ENCODE measurements at places on chromosomes 11 and 22.

DNA sequence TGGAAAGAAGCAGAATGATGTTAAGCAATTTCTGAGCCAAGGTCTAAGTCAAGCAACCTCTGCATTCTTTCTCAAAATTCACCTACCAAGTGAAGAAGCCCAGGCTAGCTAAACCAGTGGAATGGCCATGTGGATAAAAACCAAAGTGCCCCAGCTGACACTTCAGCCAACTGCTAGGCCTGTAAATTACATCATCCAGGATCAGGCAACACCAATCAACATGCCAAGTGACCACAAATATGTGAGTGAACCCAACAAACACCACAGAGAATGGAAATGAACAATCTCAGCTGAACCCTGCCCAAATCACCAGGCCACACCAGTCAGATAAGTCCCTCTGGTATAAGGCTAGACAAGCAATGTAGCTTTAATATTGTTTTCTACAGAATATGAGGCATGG lies 25.1 kb upstream of the FJX1 start:
- DNase-seq: peak; percentile 96

DNA sequence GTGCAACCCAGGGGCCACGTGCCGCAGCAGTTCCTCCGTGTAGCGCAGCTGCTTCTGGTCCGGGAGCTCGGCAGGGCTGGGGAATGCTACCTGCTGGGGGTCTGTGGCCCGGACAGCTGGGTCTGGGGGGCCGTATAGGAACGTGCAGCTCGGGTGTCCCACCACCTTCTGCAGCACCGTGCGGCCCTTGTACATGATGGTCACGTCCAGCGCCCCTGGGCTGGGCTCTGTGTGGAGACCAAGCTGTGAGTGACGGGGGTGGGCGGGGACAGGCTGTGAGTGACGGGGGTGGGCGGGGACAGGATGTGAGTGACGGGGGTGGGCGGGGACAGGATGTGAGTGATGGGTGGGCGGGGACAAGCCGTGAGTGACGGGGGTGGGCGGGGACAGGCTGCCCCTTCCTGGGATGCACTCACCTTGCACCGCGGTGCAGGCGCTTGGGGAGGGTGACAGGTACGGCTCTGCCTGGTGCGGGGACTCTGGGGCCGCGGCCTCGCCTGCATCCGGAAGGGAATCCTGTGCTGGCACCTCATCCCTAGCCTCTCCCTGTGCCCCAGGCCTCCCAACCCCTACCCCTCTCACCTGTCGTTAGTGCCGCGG lies 2.3 kb downstream of the IRF7 start:
- DNase-seq: peak; percentile 40

- no peak for DNase-seq
These were observed 80.0 kb downstream of the CD44 start for GRCh38 chr11:35218956-35219355.

GRCh38 chr11:106397787-106398501 lies 320.5 kb downstream of the AASDHPPT start:
- no peak for DNase-seq

GRCh38 chr22:35150183-35151107 lies 84.5 kb downstream of the ISX start:
- DNase-seq: peak; percentile 13

DNA sequence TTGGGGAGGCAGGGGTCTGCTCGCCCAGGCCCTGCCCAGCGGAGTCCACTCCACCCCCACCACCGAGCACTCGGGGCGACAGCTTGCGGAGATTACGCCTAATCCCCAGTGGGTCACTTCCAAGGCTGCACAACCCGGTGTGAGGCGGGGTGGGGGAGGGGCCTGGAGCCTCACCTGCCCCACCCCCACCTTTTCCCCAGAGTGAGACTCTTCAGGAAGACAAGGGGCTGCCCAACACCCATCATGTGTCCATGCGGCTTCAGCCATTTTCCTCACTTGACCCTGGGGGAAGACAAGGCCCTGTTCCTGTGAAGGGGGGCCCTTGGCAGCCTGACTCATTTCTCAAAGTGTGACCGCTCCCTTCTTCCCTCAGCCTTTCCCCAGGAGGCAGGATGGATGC lies 12.5 kb downstream of the SYNGR1 start:
- no peak for DNase-seq

DNA sequence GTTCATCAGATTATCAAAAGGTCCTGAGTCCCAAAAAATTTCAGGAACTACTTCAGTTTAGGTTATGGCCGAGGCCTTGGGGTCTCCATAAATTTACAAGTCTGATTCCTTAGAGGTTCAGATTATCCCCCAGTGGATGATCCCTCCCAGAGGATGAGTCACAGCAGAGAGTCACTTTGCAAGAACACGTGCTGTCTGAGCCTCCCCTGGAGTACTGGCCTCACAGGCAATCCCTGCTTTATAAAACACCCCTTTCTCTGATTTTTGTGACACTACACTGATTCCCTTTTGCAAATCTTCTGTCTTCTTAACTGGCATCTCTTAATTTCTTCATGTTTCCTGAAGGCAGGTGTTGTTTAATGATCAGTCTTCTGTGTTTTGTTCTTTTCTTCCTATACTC lies 45.3 kb downstream of the CCDC34 start:
- DNase-seq: peak; percentile 58

DNA sequence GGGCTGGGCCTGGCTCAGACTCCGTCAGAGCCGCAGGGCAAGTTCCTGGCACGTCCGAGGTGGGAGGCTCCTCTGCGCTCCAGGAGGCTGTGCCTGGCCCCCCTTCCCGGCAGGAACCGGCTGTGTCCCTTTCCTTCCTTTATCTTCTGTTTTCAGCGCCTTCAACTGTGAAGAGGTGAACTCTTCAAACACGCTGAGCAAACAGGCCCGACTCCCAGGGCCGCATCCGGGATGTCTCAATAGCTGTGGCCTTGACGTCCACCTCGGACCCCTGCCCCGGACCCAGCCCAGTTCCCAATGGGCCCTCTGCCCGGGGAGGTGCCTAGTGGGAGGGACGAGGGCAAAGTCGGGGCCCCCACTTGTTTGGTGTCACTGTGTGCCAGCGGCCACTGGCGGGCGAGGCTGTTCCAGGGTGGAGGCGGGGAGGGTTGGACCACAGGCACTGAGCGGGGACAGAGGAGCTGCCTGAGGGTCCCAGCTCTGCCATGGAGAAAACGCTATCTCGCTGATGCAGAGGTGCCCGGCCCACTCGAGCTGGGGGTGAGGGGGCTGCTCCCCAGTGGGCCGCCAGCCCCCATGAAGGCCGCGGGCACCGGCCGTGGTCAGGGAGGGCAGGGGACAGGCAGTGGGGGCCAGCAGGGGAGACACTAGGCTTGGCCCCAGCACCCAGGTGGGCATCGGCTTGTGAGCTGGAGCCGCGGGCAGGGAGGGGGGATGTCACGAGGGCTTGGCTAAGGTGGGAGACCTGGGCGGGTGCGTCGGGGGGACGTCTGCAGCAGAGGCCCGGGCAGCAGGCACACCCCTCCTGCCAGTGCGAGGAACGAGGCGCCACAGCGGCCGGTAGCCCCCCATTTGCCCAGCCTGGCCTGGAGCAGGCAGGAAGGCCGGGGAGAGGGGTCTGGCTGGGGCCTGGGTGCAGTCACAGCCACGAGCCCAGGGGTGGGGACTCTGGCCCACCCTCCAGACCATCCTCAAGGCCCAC lies 2.7 kb upstream of the MUC5B start:
- no peak for DNase-seq

- DNase-seq: no peak
These were observed 48.9 kb downstream of the ARHGEF12 start for GRCh38 chr11:120385110-120385509.

DNA sequence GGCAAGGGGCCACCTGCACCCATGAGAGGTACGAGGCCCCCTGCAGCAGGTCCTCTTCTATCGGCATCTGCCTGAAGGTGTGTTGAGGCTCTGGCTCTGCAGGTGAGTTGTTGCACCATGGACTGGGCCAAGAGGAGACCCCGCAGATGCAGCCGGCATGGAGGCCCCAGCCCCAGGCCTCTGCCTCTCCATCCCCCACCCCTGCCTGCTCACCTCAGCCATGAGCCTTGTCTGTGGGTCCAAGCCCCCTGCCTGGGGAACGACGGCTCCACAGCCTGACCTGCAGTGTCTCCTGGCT lies 1386.2 kb downstream of the BRD1 start:
- no peak for DNase-seq

- DNase-seq: no peak
These were observed 15.6 kb upstream of the JAM3 start for GRCh38 chr11:134052988-134053945.

GRCh38 chr11:122168218-122168617 lies 52.2 kb upstream of the BLID start:
- DNase-seq: peak; percentile 33

Measured in renal cortical epithelial cell (primary cell).